ENCODE measurements at places on chromosomes 5 and 9.

- no peak for DNase-seq
Measured at GRCh38 chr9:126608551-126608950, 5.2 kb upstream of the LMX1B start.

GRCh38 chr5:169429044-169429443, 128.1 kb upstream of the SLIT3 start:
- DNase-seq: no peak

DNA sequence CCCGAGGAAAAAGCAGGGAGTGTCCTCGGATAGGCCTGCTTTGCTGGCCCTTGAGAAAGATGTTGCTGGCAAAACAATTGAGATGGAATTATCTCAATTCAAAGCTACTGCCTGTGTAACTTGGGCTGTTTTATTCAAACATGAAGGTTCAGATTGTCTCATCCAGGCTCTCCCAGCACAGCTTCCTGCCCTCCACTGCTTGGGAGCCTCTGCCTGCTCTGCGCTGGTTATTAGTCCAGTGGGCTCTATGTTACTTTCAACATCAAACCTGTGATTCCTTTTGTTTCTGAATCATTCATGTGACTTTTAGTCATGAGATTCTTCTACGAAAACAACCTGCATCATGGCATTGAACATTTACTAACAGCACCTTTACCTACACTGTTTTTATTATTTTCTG, 123.2 kb downstream of the SNCAIP start:
- DNase-seq: no peak

DNA sequence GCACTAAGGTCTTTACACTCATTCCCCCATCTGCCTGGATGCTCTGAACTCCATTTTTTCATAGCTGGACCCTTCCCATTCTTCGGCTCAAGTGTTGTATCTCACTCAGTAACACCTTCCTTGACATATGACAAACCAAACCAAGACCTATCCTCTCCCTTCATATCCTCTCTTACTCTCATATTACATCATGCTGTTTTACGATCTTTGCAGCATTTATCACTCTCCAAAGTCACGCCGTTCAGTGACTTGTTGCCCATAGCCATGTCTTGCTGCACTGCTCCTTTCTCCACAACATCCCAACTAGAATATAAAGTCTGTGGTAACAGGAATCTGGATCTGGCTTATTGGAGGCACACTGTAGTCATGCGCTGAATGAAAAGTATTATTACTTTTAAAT, 923.6 kb upstream of the DMAC1 start:
- no peak for DNase-seq

- DNase-seq: no peak
Measured at GRCh38 chr9:14221558-14221957, 92.4 kb downstream of the NFIB start.

GRCh38 chr5:167802755-167803431, 488.6 kb upstream of the WWC1 start:
- no peak for DNase-seq

GRCh38 chr9:6764523-6764922, 6.8 kb downstream of the KDM4C start:
- DNase-seq: no peak

Data from T follicular helper cell (primary cell).